ENCODE measurements at places on chromosomes 16 and 17. TPM values are rescaled to one million over a fixed set of nuclear protein-coding genes. Genes with fewer than 3 reads are reported as not detected.
A peak's percentile ranks its signal among the peaks of the same experiment; 100 is the strongest.

The RASD1 gene
- total RNA-seq, result 24.5 TPM

The NPIPB6 gene
- not detected for total RNA-seq

The ZFP90 gene
- total RNA-seq, result 5.5 TPM

GRCh38 chr17:79482727-79483521, 127.9 kb downstream of the RBFOX3 start:
- no peak for DNase-seq

DNA sequence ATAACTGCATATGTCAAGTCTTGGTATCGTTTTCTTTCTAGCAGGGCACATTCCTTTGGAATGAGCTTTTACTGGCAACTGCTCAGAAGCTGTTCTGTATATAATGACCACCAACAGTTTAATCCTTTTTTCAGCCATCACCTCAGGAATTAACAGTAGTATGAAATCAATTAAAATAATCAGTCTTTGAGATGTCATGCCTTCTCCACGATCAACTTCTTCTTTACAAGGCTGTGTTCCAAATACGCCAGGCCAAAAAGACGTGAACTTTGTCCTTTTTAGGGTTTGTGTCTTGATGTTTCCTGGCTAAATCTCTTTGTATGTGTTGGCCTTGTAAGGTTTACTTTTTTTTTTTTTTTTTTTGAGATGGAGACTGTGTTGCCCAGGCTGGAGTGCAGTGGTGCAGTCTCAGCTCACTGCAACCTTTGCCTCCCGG, 54.9 kb downstream of the ABCC1 start:
- no peak for DNase-seq

- DNase-seq, result peak; percentile 99
These were observed 5.3 kb downstream of the RNF166 start for GRCh38 chr16:88700636-88701482.

GRCh38 chr16:75252946-75253911, 1.8 kb upstream of the BCAR1 start:
- DNase-seq, result no peak

DNA sequence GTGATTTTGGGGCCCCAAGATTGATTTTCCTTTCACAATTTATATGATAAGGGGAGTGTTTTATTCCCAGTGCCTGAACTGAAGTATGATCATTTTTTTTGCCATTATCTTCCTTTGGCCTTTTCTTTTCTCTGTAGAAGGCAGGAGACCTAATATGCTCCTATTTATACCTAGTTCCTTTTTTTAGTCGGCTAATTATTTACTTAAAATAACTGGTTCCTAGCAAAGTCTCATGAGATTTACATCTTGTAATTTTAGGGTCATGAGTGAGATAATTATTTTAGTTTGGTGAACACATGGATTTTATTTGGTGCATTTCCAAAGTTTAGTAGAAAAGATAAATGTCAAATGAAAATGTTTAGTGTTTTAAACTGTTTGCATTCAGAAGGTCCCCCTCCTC, 24.8 kb downstream of the SEC14L1 start:
- no peak for DNase-seq
